ENCODE measurements at places on chromosomes 1 and 21.

DNA sequence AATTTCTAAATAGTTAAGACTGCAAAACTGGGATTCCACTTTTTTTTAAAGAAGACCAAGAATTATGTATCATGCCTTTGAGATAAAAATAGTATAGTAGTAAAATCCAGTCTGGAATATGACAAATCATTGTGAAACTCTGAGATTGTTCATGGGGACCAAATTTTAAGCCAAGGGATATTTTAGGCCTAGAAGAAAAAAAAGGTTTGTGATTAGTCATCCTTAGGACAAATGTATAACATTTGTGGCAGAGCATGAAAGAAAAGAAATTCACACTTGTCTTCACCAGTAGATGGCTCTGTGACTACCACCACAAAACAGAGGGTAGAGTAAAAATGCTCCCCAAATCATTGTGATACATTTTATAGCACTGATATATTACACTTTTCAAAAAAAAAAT, 226.1 kb downstream of the KCTD3 start:
- no peak for DNase-seq

- DNase-seq, result no peak
Measured at GRCh38 chr1:44911026-44911425, 68.0 kb upstream of the PTCH2 start.

GRCh38 chr1:98333406-98333805, 328.1 kb upstream of the SNX7 start:
- DNase-seq, result no peak

DNA sequence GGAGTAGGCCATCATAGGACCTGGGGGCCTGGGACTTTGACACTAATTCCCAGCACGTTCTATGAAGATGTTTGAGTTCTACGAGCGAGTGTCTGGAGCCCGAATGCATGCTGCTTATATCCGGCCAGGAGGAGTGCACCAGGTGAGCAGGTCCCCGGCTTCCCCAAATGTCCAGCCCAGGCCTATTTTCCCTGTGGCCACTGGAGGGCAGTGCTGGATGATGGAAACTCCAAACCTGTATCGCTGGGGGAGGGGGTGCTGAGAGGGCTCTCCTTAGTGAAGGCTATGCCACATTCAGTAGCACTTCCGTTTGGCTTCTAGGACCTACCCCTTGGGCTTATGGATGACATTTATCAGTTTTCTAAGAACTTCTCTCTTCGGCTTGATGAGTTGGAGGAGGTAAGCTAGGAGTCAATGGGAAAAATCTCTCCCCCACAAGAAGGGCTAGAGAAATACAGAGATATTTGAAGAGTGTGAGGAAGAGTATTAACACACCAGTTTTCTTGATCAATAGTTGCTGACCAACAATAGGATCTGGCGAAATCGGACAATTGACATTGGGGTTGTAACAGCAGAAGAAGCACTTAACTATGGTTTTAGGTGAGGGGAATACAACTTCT, 5.2 kb upstream of the FCER1G start:
- DNase-seq, result peak; percentile 89

- no peak for DNase-seq
Measured at GRCh38 chr1:3273447-3273846, 181.0 kb upstream of the ARHGEF16 start.

DNA sequence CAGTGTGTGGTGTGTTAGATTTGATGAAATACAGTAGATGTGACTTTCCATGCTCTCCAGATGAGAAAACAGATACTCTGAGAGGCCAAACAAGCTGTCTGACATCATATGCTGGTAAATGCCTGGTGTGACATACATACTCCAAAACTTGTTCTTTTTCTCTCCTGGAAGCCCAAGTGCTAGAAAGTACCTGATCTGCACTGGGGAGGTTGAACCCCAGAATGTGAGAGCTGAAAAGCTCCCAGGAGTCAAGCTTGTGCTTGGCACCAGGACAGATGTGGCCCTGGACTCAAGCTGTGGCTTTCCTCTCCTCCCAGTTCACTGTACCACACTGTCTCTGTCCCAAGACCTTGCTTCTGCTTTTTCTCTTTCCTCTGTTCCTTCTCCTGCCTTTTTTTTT, 389.0 kb upstream of the USP24 start:
- no peak for DNase-seq
